Mucosa of gallbladder (tissue), 1 donor: ENCODE measurements at places on chromosomes 12 and 14.

DNA sequence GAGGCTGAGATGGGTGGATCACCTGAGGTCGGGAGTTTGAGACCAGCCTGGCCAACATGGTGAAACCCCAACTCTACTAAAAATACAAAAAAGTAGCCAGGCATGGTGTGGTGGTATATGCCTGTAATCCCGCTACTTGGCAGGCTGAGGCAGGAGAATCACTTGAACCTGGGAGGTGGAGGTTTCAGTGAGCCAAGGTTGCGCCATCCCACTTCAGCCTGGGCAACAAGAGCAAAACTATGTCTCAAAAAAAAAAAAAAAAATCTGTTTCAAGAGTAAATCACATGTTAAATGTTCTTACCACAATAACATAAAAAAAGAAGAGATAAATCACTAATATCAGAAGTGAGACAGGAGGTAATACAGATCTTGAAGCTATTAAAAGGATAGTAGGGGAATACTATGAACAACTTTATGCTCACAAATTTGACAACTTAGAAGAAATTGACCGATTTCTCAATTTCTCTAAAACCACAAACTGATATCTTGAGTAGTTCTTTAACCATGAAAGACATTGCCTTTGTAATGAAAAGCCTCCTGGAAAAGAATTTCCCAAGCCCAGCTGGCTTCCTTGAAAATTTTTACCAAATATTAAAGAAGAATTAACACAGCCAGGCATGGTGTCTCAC lies 37.7 kb downstream of the TAOK3 start:
- no peak for DNase-seq

GRCh38 chr12:34379142-34379541 lies 356.8 kb downstream of the ALG10 start:
- no peak for DNase-seq

- peak; percentile 40 for DNase-seq
Measured at GRCh38 chr12:105382771-105383622, 52.5 kb downstream of the C12orf75 start.

GRCh38 chr12:55654511-55655214 lies 18.0 kb downstream of the OR10P1 start:
- no peak for DNase-seq

DNA sequence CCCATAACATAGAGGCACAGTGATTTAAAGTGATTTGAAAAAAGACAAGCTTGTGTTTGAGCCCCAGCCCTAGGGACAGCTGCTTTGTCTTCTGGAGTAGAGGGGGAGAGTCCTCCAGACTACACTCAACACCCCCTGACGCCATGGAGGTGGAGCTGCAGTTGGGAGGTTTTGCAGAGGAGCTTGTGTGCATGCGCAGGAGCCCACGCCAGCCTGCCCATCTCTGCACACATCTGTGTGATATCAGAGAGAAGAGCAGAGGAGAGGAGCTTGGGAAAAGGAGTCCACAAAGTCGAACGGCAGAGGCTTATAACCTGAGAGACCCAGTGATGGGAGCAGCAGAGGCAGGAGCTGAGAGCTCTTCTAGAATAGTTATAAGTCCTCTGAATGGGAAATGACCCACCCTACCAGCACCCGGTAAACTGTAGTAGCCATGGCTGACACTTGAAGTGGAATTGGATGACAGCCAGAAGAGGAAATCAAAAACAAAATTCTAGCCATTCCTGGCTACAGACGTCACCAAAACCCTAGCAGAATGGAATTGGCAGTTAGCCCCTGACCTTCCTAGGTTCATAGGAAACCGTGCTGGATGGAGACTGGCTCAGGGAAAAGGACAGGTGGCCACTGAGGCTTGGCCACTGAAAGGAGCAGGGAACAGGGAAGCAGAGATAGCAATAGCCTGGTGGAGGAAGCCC lies 185.1 kb upstream of the VASH1 start:
- no peak for DNase-seq

- DNase-seq, result no peak
Measured at GRCh38 chr14:101562659-101563351, 1.5 kb downstream of the DIO3 start.

DNA sequence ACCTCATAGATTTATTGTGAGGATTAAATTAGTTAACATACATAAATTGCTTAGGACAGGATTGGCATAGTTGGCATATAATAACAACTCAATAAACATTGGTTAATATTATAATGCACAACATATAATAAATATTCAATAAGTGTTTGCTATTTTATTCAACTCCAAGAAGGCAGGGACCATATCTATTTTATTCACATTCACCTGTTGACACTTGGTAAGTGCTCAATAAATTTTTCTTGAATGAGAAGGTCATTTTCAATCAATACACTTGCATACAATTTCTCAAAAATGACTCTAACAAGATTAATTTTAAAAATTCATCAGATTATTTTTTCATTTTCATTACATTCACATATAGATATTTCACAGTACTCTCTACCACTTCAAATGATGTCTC lies 12.4 kb upstream of the NUP107 start:
- no peak for DNase-seq

DNA sequence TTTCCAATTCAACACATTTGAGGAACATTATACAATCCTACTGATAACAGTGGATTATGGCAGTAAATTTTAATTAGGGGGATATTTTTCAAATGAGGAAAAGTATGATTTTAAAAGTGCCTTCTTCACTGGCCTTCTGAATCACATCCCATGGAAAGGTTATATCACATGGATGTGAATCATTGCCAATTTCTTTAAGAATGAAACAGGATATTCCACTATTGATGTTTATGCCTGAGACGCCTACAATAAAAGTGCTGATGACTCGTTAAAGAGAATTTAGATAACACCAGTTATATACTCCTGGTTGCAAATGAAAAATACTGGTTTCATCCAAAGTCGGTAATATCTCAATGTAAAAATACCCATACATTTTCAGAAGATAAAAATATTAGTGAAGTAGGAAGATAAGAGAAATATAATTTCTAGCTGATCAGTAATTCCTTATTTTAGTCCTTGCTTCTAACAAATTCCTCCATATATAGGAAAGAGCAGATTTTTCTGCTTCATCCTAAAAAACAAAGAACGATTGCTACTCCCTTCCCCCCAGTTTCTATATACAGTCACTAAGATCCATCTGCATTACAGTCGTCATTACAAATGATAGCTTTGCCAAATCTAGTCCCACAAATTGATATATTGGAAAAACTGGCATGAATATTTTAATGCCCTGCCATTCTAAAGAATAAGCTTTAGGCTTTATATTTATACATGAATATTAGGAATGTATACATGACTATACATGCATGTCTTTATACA lies 139.5 kb upstream of the SOX5 start:
- no peak for DNase-seq

DNA sequence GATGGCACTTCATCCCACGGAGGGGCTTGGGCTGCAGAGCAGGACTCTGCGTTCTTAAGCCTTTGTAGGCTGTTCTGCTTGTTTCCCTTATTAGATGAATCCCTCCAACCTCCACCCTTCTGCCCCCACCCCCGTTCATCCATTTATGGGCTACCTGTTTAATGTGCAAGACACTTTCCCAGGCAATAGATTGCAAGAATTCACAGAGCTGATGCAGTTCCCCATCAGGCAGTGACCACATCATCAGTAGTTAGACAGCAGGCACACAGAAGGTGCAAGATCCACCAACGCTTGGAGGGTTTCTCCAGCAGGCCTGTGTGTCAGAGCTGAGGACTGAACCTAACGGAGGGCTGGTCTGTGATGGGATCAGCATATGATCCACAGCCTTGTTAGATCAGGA lies 1.2 kb upstream of the C1R start:
- DNase-seq, result no peak

GRCh38 chr14:71725922-71726579 lies 206.2 kb upstream of the RGS6 start:
- DNase-seq, result no peak

GRCh38 chr12:21984375-21984774 lies 43.1 kb upstream of the ABCC9 start:
- DNase-seq, result no peak

DNA sequence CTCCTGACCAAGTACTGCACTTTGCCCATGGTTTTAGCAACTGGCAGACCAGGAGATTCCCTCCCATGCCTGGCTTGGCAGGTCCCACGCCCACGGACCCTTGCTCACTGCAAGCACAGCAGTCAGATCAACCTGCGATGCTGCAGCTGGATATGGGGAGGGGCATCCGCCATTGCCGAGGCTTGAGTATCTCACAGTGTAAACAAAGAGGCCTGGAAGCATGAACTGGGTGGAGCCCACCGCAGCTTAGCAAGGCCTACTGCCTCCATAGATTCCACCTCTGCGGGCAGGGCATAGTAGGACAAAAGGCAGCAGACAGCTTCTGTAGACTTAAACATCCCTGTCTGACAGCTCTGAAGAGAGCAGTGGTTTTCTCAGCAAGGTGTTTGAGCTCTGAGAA lies 479.8 kb downstream of the FUT8 start:
- DNase-seq, result no peak

DNA sequence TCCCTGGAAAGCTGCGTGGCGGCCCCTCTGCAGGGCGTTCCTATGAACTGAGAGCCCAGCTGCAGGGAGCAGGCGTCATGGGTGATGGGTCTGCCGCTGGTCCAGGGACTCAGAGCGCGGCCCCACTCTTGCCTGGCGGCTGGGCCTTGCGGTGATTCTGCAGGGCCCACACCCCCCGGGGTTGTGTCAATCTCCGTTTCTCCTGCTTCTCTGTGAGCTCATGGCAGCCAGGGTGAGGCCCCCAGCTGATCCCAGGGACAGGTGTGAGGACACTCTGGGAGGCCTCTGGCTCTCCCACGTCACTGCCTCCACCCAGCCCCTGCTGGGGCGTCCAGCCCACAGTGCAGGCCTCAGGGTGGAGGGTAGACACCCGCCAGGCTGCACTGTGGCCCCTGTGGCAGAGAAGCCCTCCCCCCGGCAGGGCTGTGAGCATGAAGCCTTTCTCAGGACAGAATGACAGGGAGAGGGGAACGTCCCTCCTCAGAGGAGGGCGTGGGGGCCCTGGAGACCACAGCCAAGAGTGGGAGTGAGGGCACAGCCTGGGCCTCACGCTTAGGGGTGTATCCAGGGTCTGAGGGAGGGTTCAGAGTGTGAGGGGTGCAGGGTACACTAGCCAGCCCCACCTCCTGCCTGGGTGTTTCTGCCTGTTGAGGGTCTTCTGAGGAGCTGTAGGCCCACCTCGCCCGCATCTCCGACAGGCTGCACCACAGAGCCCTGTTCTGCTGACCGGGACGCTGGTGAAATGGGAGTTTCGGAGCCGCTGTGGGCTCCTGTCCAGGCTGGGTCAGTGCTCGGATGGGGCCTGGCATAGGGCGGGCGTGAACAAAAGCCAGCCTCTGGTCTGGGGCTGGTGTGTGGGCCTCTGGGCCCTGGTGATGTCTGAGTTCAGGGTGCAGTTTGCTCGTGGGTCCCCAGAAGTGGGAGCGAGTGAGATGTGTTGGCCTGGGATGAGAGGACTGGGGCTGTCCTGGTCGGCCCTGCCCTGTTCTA lies 26.7 kb upstream of the CRIP2 start:
- no peak for DNase-seq

DNA sequence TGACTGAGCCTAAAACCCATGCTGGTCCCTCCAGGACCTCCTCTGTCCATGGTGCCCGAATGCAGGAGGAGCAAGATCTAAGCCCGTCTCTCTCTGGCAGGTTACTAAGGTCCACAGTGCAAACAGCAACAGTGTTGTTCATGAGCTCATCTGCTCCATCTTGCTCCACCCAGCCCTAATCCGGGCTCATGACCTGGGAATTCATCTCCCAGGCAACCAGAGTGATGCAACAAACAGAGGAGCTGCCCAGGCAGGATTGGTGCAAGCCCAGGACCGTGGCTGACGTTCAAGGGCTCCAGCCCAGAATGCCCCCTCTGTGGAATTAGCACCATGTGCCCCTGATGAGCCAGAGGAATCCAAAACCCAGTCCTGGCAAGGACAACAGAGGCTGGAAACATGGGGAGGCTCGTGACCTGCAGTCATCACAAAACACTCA lies 29.9 kb downstream of the HSPB8 start:
- DNase-seq, result peak; percentile 44
